ENCODE measurements at places on chromosomes 2 and 18.

DNA sequence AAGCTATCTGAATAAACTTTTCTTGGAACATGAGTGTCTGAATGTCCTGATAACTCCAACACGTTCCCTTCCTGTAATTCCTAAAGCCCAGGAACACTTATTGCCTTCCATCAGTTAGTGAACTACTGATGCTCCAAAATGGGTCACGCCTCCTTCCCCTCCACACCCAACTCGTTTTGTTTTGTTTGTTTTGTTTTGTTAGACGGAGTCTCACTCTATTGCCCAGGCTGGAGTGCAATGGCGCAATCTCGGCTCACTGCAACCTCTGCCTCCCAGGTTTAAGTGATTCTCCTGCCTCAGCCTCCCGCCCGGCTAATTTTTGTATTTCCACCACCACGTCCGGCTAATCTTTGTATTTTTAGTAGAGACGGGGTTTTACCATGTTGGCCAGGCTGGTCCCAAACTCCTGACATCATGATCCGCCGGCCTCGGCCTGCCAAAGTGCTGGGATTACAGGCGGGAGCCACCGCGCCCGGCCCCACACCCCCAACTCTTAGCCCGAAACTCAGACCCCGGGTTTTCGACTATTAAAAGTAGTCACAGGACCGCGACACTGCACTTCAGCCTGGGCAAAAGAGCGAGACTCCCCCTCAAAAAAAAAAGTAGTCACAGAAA lies 774 bp downstream of the IER3IP1 start:
- DNase-seq, result no peak

GRCh38 chr2:44981714-44982108 lies 27.5 kb downstream of the SIX2 start:
- DNase-seq, result peak; percentile 59

- no peak for DNase-seq
Measured at GRCh38 chr2:173028141-173028540, 47.5 kb upstream of the MAP3K20 start.

DNA sequence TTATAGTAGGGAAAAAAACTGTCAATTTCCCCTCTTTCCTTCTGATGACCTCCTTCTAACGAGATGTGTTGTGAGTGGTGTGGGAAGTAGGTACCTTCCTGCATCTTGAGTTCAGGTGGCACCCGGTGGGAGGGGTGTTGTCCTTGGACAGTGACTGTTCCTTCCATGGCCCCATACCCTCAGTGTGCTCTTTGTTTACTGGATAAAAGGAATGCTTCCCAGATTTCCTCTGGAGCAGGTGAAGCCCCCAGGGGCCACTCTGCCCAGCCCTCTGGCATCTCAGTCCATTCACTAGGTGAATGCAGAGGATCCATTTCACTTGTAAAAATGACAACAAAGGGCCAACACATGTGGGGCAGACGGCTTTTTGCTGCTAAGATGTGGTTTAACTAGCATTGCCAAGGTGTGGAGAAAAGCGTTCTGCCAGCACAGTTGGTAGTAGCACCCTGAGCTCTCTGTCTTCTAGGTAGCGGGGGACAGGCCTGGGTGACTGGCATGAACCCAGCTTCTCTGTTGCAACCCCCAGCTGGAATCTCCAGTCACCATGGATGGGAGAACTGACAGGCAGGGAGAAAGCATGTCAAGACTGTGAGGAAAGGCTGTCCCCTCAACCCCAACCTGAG lies 6.9 kb downstream of the GDF7 start:
- no peak for DNase-seq

DNA sequence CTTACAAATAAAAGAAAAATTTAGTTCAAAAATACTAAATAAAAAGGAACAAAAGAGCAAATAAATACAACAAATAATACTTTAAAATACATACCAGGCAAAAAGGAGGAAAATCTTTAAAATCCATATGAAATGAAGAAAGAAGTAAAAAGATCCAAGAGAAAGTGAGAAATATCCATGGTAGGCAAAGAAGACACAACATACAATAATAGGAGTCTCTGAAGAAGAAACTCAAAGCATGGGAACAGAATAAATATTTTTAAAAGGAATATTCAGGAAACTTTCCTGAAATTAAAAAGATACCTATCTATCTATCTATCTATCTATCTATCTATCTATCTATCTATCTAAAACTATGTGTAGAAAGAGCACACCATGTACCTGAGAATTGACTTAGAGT lies 196.8 kb downstream of the TMEM247 start:
- no peak for DNase-seq

DNA sequence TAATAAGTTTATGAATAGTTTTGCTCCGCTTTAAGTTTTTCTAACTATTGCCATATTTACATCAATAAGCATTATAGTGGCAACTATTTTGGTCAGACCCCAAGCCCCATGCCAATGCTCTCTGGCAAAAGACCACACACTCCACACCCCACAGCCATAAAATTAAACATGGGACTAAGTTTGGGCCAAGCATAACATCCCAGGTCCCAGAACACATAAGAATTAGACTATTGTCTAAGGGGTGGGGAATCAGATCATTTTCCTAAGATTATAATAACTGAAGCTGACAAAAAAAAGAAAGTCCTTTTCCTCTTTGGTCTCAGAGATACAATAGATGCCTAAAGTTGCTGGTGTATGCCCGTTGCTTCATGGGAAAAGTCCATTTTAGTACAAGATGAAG lies 46.3 kb downstream of the EXOC6B start:
- DNase-seq, result no peak

DNA sequence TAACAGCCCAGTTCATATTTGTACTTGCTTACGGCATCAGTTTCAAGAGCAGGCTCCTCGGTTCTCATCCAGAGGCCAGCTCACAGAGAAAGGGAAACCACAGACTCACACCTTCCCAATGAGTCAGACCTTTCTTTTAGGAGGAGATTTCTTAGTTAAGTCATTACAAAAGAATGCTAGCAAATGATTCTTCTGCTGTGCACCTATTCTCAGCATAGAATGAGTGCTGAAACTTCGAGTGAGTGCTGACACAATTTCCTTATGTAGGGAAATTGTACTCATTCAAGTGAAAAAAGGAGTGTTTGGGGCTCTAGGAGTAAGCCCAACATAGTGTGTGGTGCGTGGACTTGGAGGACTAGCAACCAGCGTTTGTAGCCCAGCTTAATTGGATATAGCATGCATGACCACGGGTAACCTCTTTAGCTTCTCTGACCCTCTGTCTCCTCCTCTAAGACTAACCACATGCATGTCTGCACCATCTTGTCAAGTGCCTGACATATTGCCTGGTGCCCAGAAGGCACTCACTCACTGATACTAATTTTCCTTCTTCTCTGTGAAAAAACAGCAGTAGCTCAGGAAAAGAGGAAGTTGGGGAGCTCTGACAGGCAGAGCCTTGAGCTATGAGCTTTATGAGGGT lies 87.0 kb downstream of the ALPK2 start:
- peak; percentile 82 for DNase-seq

DNA sequence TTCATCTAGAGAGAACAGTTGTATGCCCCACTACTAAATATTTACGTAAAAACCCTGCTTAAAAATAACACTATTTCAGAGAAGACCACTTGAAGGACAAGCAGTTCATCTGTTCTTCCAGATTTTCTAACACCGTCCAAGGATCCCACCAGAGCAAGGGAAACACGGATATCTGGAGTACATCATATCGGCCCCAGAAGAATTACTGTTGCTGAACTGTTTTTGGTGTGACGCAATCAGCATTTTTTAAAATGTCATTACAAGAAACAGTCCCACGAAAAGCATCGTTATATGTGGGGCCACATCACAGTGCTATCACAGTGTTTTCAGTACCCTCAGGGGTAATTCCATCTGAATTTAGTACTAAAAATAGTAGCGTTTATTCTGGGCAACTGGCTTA lies 134.5 kb upstream of the PKDCC start:
- no peak for DNase-seq

DNA sequence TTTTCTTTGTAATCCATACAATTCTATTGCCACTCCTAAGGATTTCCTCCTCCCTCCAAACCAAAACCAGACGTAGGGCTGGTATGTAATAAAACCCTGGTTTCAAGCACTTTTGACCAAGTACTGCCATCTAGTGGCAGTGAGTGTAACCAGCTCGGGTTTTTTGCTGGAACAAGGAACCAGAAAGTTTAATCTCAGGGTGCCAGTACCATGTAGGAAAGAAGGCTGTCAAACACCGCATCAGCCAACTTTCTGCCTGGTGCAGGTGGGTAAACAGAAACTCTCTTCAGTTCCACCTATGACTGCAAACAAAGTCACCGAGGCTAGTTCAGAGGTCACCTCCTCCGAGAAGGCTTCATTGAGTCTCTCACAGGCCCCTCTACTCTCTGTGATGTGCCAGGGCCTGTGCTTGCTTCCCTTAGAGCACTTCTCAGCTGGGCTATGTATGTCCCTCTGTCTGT lies 10.2 kb upstream of the THNSL2 start:
- peak; percentile 50 for DNase-seq

- DNase-seq, result no peak
Measured at GRCh38 chr2:147378403-147378802, 466.4 kb upstream of the ACVR2A start.

GRCh38 chr2:188079196-188079595 lies 212.5 kb upstream of the GULP1 start:
- DNase-seq, result no peak

- no peak for DNase-seq
Measured at GRCh38 chr2:64063924-64064331, 44.7 kb upstream of the VPS54 start.

- no peak for DNase-seq
Measured at GRCh38 chr2:230961091-230961491, 34.8 kb upstream of the SPATA3 start.

DNA sequence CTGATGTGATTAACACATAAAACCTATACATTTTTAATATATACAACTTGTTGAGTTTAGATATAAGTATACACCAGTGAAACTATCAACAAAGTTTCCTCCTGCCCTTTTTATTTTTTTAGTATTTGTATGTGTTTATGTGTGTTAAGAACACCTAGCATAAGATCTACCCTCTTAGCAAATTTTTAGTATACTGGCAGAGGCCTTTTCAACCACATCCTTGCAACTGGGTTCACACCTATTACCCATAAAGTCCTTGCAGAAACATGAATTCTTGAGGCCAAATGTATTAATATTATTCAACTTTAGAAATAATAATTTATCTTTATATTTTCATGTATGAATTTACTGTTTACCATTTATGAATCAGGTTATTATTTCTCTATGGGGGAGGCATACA lies 119.7 kb upstream of the CRIM1 start:
- DNase-seq, result no peak

DNA sequence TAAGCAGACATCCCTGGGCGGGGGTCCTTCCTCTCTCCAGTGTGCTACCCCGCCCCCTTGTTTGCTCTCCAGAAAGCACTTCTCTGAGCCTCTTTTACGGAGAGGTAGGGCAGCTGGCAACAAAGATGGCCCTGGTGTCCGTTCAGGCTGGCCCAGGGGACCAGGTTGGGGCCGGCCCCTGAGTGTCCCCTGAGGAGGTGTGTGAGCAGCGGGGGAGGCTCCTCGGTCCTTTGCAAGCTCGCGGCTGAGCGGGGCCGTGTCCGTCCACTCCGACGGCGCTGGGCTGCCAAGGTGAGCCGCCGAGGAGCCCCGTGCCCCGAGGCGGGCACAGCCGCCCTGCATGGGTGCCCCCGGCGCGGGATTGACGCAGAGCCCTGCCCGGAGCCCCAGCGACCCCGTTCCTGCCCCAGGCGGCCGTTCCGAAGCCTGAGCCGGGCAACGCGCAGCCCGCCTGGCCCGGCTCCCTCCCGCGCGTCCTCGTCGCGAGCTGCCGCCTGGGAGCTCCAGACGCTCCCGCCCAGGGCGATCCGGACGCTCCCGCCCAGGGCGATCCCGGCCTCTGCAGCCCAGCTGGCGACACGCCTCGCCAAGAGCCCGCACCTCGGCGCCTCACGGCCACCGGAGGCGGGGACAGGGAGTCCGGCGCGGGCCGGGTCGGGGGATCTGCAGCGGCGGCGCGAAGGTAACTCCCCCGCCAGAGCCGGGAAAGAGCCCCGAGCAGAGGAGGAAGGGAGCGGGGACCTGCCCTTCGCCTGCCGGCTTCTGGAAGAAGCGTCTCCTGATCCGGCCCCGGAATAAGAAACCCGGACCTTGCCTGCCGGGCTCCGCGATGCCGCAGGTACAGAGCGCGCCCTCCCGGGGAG lies at the start of gene PROKR1:
Gene PROKR1 (plus strand): TSS at position 569 of the 863 bp plus-strand sequence. CDS start 2,243 bp downstream, outside the sequence.
- no peak for DNase-seq

DNA sequence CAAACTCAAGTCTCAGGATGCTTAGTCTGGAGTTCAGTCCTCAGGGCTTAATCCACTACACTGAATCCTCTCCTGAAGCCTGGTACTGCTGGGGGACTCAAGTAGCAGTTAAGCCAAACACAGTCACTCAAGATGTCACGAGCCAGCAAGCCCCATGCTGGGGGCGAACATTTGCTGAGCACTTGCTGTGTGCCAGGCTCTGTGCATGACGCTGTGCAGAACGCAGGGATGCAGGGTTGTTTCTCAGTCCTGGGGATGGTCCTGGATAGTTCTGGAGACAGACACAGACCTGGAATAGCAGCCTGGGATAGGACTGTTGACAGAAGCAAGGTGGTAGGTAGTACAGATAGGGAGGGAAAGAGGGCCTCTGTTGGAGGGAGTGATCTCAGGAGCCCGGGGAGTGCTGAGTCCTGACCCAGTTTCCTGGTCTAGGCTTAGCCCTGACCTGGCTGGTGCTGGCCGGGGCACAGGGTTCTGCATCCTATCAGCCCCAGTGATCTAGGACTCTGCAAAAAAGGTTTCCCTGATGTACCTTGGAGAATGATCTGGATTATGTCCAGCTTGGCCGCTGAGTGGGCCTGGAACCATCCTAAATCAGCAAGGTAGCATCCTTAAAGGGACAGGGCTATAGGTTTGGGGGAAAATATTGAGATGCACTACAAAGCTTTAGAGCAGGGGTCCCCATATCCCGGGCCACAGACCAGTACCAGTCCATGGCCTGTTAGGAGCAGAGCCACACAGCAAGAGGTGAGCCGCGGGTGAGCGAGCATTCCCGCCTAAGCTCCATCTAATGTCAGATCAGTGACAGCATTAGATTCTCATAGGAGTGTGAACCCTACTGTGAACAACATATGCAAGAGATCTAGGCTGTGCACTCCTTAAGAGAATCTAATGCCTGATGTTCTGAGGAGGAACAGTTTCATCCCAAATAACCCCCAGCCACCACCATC lies 54.7 kb upstream of the OTOF start:
- DNase-seq, result no peak

DNA sequence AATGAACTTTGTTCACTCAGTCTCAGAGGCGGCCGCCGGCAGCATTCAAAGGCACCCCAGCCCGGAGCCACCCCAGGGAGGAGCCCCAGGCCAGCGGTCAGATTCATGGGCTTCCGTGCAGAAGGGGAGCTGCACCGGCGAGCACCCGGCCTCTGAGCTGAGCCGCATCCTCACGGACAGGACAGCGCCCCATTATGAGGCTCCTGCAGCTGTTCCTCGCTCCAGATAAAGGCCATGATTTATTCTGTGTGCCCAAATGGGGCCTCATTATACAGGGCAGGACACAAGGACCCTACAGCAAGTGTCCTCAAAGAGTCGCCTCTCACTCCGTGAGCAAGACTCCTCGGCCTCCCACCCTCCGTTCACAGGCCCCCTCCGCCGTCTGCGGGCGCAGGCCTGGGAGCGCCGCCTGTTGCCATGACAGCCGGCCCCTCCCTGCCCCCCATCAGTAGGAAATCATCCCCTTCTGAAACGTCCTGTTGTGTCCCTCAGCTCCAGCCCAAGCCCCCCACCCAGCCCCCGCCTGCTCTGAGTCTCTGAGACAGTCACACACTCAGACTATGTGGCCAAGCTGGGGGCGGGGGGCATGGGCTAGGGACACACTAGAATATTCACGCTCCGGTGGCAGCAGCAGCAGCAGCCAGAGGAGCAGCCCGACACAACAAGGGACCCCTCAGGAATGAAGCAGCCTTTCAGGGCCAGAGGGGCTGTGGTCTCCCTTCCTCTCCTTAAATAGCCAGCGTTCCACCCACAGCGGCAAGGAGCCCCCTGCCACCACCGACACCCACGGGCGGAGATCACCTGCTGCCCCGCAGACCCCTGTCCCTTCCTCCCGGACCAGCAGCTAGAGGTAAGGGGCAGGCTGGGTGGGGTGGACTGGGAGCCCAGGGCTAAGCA lies at the start of gene GPR17:
Gene GPR17 (plus strand): TSS at position 759 of the 897 bp plus-strand sequence. CDS start 4,583 bp downstream, outside the sequence.
- no peak for DNase-seq

Data from stimulated activated CD4-positive, alpha-beta T cell treated with anti-CD3 and anti-CD28 coated beads, Interleukin-1b, Interleukin-23, amount 100 ng/mL, for 48 hours (primary cell).